AG10803 (cell line): ENCODE measurements at places on chromosomes 3 and 15.
A peak's percentile ranks its signal among the peaks of the same experiment; 100 is the strongest.

- no peak for DNase-seq
These were observed 341.4 kb downstream of the NAALADL2 start for GRCh38 chr3:175200391-175201095.

- DNase-seq = no peak
These were observed 38.6 kb downstream of the MAGEF1 start for GRCh38 chr3:184672977-184673870.

- DNase-seq = no peak
These were observed 546 bp downstream of the CISH start for GRCh38 chr3:50610992-50611463.

GRCh38 chr3:135853981-135854380 lies 111.5 kb upstream of the PPP2R3A start:
- peak; percentile 73 for DNase-seq

GRCh38 chr3:155871746-155872158 lies 1.3 kb downstream of the GMPS start:
- DNase-seq = no peak

DNA sequence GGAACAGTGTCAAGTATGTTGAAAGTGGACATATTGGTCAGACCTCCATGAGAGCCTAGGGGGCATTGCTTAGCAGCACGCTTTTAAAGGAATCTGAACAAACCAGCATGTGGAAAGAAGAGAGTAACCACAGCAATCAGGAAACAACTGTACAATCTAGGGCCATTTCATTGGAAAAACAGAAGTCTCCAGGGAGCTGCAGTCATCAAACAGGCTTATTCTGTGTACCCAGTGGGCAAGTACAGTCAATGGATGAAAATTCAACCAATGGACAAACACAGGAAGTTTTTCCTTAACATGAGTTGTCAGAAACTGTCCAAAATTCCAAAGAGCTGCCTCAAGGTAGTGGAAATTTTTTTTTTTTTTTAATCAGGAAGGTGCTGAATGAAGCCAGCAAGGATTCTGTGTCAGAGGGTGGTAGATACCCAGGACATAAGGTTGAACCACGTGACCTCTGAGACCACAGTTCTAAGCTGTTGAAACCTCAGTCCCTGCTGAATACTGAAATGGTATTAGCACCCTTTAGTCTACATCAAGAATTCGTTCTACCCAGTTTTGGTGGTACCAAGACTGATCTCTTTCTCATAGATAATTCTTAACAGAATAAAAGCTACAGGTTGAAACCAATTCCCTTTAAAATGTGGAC lies 4.4 kb upstream of the DLG1 start:
- peak; percentile 91 for DNase-seq

GRCh38 chr3:112333002-112333380 lies at the start of gene CD200:
Gene CD200, plus strand, starts transcription at chr3:112333156. Its CDS starts 57 bp downstream, at chr3:112333213.
- DNase-seq = peak; percentile 17

DNA sequence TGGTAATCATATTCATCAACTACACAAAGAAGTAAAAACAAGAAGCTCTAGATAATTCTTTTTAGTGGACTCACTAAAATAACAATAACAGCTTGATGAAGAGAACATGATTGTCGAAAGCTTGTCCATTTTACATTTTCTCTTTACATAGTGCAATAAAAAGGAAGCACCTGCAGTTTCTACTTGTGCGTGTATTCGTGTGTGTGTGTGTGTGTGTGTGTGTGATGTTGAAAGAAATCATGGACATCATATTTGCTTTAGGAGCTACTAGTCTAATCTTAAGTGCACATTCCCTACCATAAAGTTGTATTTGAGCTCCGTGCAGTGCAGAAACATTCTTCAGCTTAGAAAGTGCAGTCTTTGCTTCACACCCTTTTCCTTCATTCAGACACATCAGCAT lies 288.8 kb downstream of the ZBTB20 start:
- DNase-seq = no peak

DNA sequence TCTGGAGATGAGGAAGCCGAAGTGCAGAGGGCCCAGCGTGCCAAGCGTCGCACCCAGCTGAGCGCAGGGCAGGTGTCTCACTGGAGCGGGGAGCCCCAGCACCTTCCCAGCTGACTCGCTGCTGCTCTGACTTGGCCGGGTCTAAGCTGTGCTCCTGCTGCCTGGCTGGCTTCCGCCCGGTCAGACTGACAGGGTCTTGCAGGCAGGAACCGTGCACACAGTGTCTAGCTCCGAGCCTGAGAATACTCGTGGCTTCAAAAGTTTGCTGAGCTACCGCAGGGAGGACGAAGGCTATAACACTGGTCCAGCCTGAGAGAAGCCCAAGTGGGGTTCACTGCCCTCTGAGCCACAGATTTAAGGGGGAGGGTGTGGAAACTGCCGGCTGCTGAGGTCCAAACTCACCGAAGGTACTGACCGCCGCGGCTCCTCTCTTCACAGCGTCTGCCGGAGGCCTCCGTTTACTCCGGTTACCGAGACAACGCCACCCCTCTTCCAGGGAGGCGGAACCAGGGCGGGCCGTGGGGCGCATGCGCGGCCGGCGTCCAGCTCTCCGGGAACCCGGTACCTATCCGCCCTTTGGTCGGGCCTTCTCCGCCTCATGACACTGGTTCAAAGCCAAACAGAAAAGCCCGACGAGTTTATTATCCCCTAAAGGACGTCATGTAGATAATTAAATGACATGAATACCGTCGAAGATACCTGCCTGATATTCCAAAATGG lies at the start of gene CFAP44:
Gene CFAP44 (minus strand): TSS at position 443 of the 720 bp plus-strand sequence. CDS start 7,829 bp downstream, outside the sequence.
- DNase-seq = peak; percentile 8

DNA sequence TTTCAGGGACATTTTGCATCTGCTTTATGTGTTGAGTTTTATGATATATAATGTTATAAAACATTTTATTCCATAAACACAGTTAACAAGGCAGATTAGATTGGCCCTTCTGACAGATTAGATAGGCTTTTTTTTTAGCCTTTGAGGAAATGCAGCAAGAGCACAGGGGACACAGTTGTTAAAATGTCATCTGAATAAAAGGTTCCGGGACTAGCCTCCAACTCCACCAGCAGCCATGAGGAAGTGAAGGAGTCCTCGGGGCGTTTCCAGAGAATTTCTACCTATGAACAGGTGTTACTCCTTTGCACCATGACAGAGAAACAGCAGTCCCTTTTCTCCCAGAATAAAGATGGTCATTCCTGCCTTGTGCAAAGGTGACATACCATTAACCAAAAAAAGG lies 167.8 kb upstream of the KBTBD8 start:
- no peak for DNase-seq

DNA sequence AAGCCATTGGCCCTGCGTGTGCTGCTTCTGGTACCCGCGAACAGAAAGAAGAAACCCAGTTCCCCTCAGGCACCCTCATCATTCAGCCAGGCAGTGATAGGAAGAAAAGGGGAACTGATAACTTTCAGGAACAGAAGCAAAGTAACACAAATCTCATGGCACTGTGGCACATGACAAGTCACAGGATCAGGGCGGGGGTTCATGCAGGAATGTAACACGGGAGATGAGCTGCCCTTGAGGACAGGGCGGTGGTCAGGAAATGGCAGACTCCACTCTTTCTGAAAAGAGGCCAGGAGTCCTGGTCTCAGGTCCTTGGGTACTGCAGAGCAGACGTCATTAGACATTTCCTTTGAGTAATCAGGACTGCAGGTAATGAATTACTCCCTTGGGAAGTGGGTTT lies 95.5 kb downstream of the CCNL1 start:
- no peak for DNase-seq

GRCh38 chr3:54033761-54034160 lies 88.6 kb upstream of the CACNA2D3 start:
- DNase-seq = no peak

DNA sequence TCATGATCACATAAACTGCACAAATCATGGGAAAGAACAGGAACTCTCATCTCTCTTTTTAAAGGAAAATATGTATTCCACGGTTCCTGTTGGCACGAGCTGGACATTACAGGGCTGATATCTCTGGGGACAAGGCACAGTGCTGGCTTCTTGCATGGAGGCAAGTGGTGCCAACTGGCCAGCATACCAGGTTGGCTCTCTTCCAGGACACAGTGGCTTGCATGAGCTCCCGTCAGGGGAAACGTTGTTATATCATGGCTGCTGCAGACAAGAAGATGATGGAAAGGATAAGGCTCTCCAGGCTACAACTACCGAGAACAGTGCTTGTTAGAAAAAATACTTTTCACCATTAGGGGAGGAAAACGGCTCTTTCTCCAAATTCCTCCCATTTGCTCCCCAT lies 283.9 kb downstream of the RORA start:
- peak; percentile 37 for DNase-seq

- peak; percentile 82 for DNase-seq
These were observed 48.4 kb downstream of the GOLIM4 start for GRCh38 chr3:168047190-168047795.

DNA sequence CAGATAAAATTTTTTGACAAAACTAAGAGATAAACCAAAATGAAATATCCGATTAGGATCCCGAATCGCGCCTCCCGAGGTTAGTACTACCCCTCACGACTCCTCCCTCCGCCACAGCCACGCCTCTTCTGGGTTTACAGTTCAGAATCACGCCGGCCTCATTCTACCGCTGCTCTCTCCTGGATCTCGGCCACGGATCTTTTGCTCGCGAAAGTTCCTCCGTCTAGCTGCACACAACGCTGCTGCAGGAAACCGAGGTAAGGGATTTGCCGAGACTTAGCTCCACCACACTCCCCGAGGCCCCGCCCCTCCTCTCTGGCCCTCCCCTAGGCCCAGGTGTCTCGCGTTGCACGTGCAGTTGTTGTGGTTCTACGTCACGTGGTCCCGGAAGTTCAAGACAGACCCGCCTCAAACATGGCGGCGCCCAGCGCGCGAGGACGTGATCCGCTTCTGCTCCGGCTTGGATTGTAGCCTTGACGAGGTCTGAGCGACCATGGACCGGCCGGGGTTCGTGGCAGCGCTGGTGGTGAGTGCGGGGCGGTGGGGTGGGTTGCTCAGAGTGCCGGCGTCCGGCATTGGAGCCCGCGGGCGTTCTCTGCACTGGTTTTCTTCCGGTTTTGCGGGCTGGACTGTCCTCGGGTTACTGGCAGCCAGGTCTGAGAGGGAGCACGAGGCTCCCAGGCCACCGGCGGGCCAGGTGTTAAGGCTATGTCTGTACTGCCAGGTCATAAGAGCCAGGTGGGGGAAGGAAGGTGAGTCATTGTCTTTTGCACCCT lies at the start of gene SLC25A26:
Gene SLC25A26 (plus strand): TSS at position 400 of the 776 bp plus-strand sequence. CDS start 94 bp downstream, at position 494.
- peak; percentile 95 for DNase-seq

GRCh38 chr3:116476691-116477090 lies 31.4 kb upstream of the LSAMP start:
- DNase-seq = no peak

GRCh38 chr3:16548721-16549120 lies 35.2 kb upstream of the RFTN1 start:
- peak; percentile 79 for DNase-seq

GRCh38 chr3:13221491-13222061 lies 148.3 kb upstream of the IQSEC1 start:
- no peak for DNase-seq
